AG08395 (cell line): ENCODE measurements at places on chromosomes 11 and 22.
A peak's percentile ranks its signal among the peaks of the same experiment; 100 is the strongest.

DNA sequence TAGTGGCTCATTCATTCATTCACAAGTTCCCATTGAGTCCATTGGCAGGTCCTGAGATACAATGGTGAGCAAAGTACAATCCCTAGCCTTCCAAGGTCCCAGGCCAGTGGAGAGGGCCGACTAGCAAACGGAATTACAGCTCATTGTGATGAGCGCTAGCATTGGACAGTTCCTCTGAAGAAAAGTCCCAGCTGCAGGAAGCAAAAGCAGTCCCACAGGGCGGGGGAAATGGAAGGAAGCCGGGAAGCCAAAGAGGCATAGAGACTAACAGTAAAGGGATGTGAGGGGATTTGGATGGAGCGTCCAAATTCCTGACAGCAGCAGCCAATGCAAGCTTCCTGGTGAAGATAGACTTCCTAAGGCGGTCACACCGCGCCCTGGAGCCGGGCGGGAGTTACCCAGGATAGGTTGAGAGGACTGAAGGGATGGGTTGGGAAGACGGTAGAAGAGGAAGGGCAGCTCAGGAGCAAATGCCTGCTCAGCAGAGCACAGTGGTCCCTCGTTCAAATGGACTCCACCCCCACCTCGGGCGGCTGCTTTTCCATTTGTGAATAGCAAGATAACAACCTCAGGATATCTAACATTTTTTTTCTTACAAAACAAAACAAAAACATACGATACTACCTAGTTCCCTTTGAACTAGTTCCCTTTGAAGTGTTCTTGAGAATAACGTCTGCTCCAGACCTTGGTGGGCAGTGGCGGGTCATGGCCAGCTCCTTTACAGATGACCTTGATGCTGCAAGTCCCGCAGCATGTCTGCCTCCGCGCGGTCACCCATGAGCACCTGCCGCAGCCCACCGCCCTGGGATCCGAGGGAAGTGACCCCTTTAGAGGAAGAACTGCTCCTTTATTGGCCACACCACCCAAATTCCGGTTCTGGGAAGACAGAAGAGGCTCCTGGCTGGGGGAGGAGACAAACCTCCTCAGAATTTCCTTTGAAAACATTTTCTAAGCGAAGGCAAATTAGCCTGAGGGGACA is 132.9 kb downstream of the RASSF10 start:
- no peak for DNase-seq

- DNase-seq, result no peak
These were observed 168.6 kb downstream of the ADAMTS15 start for GRCh38 chr11:130617001-130617400.

DNA sequence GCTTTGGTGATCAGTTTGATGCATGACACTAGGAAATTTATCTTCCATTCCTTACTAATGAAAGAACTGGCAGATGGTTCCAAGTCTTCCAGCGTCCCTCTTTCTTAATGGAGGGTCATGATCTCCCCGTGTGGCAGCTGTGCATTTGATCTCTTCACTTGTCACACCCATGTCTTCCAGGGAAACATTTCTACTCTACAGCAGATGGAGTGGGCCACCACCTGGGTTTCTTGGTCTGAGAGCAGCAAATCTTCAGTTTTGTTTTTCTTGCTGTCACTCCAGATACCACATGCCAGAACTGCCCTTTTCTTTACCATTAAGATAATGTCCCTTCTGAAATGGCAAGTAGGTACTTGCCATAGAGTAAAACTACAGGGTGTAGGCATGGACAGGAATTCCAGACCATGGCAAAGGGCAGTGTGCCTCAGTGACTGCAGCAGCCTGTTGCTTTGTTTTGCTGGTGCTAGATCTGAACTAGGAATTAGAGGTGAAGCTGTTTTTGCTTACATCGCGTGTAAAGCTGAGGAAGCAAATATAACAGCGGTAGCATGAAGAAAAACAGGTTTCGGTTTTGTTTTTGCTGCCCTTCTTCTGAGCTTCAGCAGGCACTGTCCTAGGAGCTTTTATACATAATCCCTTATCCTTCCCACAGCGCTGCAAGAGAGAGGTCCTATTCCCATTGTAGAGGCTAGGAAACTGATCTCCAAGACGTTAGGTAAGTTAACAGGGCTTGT is 20.7 kb upstream of the C11orf96 start:
- DNase-seq, result no peak

GRCh38 chr11:134261626-134262488 is 8.5 kb downstream of the ACAD8 start:
- DNase-seq, result peak; percentile 53

DNA sequence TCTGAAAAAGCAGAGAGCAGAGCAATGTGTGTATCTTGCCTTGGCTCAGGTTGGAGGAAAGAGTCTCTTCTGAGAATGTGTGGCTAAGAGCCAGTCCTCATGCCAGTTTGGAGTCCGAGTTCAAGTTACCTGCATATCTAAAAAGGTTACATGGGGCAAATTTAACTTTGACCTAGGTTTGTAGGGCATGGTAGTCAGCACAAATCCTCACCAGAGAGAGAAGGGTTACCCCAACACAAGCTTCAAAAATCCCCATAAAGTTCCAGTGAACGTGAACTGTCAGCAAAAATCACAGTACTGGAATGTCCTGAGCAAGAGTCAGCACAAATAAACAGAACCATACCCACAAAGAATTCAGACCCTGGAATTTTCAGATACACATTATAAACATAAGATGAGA is 13.8 kb downstream of the SDHD start:
- no peak for DNase-seq

GRCh38 chr11:67429038-67429668 is 859 bp downstream of the RPS6KB2 start:
- no peak for DNase-seq

DNA sequence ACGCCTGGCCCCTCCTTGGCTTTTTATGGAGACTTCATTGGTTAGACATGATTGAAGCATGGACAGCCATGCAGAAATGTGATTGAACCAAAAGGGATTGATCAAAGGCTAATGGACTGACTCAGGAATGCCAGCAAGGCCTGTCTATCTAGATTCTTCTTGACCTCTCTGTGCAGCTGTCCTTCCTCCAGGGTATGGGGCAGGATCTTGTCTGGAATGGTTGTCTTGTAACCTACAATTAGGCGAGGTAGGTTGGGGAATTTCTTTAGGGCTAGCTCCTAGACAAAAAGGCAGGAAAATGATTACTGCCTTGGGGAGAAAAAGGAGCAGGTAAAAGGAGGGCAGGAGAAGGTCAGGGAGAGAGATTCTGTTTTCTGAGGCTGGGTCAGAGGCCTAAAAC is 59.6 kb upstream of the INCENP start:
- no peak for DNase-seq

- DNase-seq, result no peak
These were observed 2.7 kb downstream of the UPB1 start for GRCh38 chr22:24497841-24498258.

DNA sequence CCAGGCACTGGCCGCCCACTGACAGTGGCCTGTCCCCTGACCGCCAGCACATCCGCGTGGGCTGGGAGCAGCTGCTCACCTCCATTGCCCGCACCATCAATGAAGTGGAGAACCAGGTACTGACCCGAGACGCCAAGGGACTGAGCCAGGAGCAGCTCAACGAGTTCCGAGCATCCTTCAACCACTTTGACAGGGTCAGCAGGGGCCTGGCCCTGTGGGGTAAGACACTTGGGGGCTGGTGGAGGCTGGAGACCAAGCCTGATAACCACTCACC is 6.5 kb downstream of the CTSF start:
- DNase-seq, result no peak

DNA sequence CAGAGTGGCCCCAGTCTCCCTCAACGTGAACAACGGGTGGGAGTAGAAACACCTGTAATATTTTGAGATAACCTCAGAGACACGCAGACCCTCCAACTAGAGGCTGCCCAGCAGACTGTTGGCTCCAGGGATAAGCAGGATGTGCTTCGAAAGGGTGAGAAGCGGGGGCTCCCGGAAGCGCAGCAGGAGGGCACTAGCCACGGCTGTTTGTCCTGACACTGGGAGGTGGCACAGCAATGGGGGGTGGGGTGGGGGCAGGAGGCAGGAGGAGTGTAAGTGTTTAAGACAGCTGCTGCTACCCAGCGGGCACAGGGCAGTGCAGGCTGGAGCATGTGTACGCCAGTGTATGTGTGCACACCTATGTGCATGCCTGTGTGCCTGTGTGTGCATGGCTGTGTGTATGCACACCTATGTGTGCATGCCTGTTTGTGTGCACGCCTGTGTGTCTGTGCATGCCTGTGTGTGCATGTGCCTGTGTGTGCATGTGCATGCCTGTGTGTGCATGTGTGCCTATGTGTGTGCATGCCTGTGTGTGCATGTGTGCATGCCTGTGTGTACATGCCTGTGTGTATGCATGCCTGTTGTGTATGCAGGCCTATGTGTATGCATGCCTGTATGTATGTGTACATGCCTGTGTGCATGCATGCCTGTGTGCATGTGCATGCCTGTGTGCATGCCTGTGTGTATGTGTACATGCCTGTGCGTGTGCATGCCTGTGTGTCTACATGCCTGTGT is 154.7 kb downstream of the SHANK2 start:
- no peak for DNase-seq

GRCh38 chr11:48366365-48366764 is at the start of gene OR4C5:
TSS of gene OR4C5 (minus strand) at chr11:48366465. CDS start at chr11:48366465, 0 bp downstream.
- no peak for DNase-seq

GRCh38 chr11:67376873-67377808 is 3.7 kb upstream of the CLCF1 start:
- DNase-seq, result no peak

DNA sequence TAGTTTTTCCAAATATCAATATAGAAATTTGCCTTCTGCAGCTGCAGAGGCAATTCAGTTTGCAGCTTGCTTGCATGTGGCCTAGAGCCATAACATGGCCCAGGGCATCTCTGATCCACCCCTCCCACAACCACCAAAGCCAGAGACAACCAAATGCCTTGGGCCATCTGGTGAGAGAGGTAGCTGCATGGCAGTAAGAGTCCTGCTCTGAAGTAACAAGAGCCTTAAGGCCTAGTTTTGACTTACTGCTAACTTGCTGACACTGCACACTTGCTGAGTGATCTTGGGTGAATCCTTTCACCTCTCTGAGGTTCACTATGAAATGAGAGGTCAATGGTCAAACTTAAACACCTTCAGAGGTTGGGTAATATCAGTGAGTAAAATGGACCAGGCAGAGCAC is 4.9 kb upstream of the SPECC1L start:
- no peak for DNase-seq

- no peak for DNase-seq
These were observed 98.8 kb downstream of the SGSM3 start for GRCh38 chr22:40469181-40469580.

- DNase-seq, result no peak
These were observed 680.9 kb upstream of the ANO5 start for GRCh38 chr11:21511835-21512440.

DNA sequence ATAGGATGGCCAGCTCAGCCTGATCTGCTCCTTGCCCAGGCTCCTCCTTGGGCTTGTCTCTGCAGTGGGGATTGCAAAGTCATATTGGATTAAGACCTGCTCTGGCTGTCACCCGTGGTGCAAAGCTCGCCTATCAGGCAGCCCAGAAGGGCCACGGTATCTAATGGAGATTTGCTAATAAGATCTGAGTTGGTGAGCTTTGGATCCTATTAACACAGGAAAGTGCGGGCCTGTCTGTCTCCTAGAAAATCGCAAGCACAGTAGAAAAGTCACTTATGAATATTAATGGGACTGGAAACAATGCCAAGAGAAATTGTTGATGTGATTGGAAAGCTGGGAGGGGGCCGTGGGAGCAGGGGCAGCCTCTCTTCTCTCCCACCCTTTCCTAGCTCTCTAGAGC is 72.8 kb downstream of the CHST1 start:
- no peak for DNase-seq

- DNase-seq, result no peak
These were observed 23.7 kb downstream of the WBP2NL start for GRCh38 chr22:42022162-42022847.
